ENCODE measurements at places on chromosomes 3 and 15. TPM values are rescaled to one million over a fixed set of nuclear protein-coding genes. Genes with fewer than 3 reads are reported as not detected.

PRR20G gene
- not detected for polyA plus RNA-seq

CORO2B gene
- 4.7 TPM for polyA plus RNA-seq

NPAP1 gene
- not detected for polyA plus RNA-seq

TMEM207 gene
- not detected for polyA plus RNA-seq

GP9 gene
- 0.30 TPM for polyA plus RNA-seq

KCNMB3 gene
- 3.8 TPM for polyA plus RNA-seq

CCDC39 gene
- polyA plus RNA-seq, result 2.7 TPM

SH3BP5 gene
- 31.9 TPM for polyA plus RNA-seq

AQP9 gene
- 0.12 TPM for polyA plus RNA-seq

FAM174B gene
- 21.0 TPM for polyA plus RNA-seq

PATL2 gene
- 1.9 TPM for polyA plus RNA-seq

UQCRC1 gene
- polyA plus RNA-seq, result 180 TPM

SLC2A2 gene
- not detected for polyA plus RNA-seq

OGG1 gene
- polyA plus RNA-seq, result 33.1 TPM

SOX2 gene
- polyA plus RNA-seq, result 0.18 TPM

SHC4 gene
- 1.7 TPM for polyA plus RNA-seq

TM4SF4 gene
- not detected for polyA plus RNA-seq

GPD1L gene
- polyA plus RNA-seq, result 45.1 TPM

DNAH1 gene
- polyA plus RNA-seq, result 6.2 TPM

CCDC33 gene
- polyA plus RNA-seq, result not detected

GUCA1C gene
- not detected for polyA plus RNA-seq

TRPC1 gene
- 7.2 TPM for polyA plus RNA-seq

TMEM42 gene
- polyA plus RNA-seq, result 13.7 TPM

DLEC1 gene
- 0.28 TPM for polyA plus RNA-seq

SENP7 gene
- polyA plus RNA-seq, result 35.5 TPM

ADPGK gene
- 34.3 TPM for polyA plus RNA-seq

GOLGA6C gene
- polyA plus RNA-seq, result not detected

BFSP2 gene
- polyA plus RNA-seq, result not detected

MYO5C gene
- polyA plus RNA-seq, result 9.4 TPM

CPNE4 gene
- polyA plus RNA-seq, result 0.15 TPM

CCDC54 gene
- 3.8 TPM for polyA plus RNA-seq

GADL1 gene
- polyA plus RNA-seq, result 26.7 TPM

RTP3 gene
- 0.25 TPM for polyA plus RNA-seq

CCR4 gene
- 0.08 TPM for polyA plus RNA-seq

CALML4 gene
- 7.7 TPM for polyA plus RNA-seq

AHSG gene
- 0.45 TPM for polyA plus RNA-seq

GOLGA8J gene
- 0.52 TPM for polyA plus RNA-seq

OXSR1 gene
- 33.6 TPM for polyA plus RNA-seq

EPHB1 gene
- polyA plus RNA-seq, result 61.0 TPM

TRIM69 gene
- polyA plus RNA-seq, result 30.8 TPM

IQCF5 gene
- not detected for polyA plus RNA-seq

ROPN1 gene
- polyA plus RNA-seq, result not detected

TPRG1 gene
- polyA plus RNA-seq, result 5.6 TPM

MYRIP gene
- 0.83 TPM for polyA plus RNA-seq

HYAL3 gene
- 1.3 TPM for polyA plus RNA-seq

ARHGAP11A gene
- polyA plus RNA-seq, result 12.4 TPM

GPR160 gene
- 1.8 TPM for polyA plus RNA-seq

PHLDB2 gene
- 50.5 TPM for polyA plus RNA-seq

CADPS gene
- polyA plus RNA-seq, result 1.4 TPM

CCDC50 gene
- 30.1 TPM for polyA plus RNA-seq

KBTBD13 gene
- polyA plus RNA-seq, result 1.7 TPM

CRABP1 gene
- polyA plus RNA-seq, result 9.2 TPM

CA12 gene
- polyA plus RNA-seq, result 0.83 TPM

IL16 gene
- polyA plus RNA-seq, result 9.1 TPM

GPR62 gene
- polyA plus RNA-seq, result 0.67 TPM

Data from hindlimb muscle (tissue), 1 donor.